Non-pigmented ciliary epithelial cell (primary cell): ENCODE measurements at places on chromosomes 7 and 10.
A peak's percentile ranks its signal among the peaks of the same experiment; 100 is the strongest.

- no peak for DNase-seq
Measured at GRCh38 chr10:50556237-50557120, 67.3 kb downstream of the SGMS1 start.

- DNase-seq, result no peak
Measured at GRCh38 chr7:134328900-134329299, 12.2 kb upstream of the SLC35B4 start.

DNA sequence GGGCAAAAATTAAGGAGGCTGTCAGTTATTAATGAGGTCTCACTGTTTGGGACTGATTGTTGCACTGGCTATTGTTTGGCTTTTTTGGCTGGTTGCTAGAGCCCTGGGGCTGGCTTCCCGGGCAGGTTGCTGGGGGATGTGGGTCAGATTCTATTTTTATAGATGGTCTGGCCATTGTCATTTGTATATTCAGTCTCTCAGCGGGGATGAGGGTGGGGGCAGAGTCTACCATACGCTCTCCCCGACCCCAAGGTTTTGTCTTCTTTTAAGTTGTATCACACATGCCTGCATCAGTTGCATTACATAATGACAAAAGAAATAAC lies 84.3 kb upstream of the GRB10 start:
- DNase-seq, result no peak

DNA sequence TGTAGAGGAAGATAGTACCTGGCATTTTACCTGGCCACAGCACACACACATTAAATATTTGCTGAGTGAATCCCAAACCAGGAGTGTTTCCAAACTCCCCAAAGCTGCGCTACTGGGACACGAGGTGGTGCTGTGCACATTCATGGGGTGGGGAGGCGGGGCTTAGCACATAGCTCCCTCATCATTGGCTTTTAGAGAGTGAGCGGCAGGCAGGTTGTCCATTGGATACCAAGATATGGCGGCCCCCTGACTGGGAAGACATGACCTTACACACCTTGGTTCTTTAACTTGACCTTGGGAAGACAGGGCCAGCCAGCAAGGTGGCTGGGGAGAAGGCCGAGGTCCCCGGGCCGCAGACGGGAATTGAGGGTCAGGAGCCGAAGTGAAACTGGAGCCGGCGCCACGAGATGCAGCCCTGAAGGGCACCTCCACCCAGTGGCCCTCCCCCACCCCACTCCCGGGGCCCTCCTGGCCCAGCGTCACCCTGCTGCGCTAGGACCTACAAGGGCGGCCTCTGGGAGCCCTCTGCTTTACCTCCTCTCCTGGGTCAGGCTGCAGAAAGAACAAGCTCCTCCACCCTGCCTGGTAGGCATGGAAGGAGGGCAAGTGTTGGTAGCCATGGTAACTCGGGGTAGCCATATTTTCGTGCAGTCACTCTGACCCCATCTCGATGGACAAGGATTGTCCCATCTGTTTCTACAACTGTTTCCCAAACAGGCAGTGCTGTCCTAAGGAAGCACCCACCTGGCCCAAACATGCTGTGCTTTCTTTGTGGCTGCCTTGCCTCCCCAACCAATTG lies 24.0 kb downstream of the TMEM176A start:
- DNase-seq, result no peak

DNA sequence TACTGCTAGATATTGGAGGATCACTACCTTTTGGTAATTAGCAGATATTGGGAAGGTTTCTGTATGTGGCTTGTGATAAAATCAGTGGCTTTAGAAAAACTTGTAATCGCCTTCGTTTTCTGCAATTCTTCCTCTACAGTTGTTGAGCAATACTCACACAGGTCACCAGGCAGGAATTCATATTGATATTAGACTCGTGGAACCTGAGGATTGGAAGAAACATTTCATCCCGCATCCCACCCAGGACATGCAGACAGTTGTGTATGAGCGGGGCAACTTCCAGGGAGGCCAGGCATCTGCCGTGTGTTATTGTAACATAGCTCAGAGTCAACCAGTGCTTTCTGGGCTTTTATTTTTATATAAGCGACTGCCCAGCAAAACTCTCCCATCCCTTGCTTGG lies 821.3 kb downstream of the LRMDA start:
- no peak for DNase-seq

DNA sequence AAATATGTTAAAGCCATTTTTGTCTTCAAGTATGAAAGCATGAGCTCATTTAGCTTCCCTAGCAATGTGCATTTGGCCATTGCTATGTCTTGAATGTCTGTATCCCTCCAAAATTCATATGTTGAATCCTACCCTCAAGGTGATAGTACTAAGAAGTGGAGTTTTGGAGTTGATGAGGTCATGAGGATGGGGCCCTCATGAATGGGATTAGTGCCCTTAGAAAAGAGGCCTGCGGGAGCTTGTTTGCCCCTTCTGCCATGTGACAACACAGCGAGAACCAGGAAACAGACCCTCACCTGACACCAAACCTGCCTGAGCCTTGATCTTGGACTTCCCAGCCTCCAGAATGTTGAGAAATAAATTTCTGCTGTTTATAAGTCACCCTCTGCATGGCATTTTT lies 61.3 kb upstream of the UCN3 start:
- DNase-seq, result no peak

- no peak for DNase-seq
Measured at GRCh38 chr10:114053946-114054345, 10.3 kb downstream of the ADRB1 start.

DNA sequence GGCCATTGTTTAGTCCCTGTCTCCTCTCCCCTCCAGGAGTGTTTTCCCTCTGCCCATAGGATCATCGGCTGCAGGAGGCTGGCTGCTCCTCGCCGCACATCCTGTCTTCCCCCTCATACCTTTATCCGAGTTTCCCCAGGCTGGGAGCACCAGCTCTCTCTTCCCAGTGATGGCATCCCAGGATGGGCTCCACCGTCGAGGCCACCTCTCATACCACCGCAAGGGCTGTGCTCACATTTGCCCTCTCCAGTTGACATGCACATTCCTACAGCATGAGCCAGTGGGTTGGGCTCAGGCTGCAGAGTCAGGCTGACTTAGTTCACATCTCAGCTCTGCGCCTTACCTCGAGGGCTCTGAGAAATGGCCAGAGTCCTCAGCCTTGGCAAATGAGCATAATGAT lies 12.1 kb downstream of the HKDC1 start:
- DNase-seq, result peak; percentile 52

GRCh38 chr10:29033311-29033940 lies 255.4 kb upstream of the LYZL1 start:
- DNase-seq, result no peak

GRCh38 chr10:102581981-102582580 lies 62.2 kb upstream of the TRIM8 start:
- no peak for DNase-seq

GRCh38 chr7:27139334-27140125 lies 4.0 kb downstream of the HOXA5 start:
- no peak for DNase-seq

- no peak for DNase-seq
Measured at GRCh38 chr7:18902892-18903291, 214.5 kb downstream of the TWIST1 start.

DNA sequence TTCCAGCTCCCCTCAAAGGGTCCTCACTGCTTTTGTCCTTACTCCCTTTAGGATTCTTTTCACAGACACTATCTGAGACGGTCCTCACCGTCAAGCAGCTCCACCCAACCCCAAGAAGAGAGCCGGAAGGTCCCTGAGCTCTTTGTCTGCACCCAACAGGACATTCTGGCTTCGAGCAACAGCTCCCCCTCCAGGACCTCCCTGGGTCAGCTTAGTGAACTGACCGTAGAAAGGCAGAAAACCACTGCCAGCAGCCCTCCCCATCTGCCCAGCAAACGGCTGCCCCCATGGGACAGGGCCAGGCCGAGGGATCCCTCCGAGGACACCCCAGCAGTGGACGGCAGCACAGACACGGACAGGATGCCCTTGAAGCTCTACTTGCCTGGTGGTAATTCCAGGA lies 19.9 kb downstream of the MINDY4 start:
- DNase-seq, result no peak

- DNase-seq, result peak; percentile 57
Measured at GRCh38 chr7:22726345-22726906, 574 bp upstream of the IL6 start.

GRCh38 chr10:127310923-127311322 lies 114.5 kb upstream of the INSYN2A start:
- no peak for DNase-seq

DNA sequence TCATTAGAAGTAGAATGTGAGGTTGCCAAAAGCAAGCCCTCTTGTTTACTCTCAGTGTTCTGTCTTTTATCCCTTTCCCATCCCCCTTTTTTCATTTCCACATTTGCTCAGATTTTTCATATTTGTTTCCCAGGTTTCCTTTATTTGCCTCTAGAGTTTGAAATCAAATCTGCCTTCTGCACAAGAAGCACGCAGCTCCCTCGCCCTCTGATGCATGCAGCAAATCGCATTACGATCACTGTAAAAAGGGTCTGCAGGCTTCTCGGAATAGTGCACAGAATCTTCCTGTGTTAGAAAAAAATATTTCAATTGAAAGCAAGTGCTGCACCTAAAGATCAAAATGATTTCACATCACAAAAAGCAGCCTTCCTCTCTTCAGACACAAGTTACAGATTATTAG lies 129.0 kb downstream of the GPAM start:
- DNase-seq, result no peak

GRCh38 chr10:34596351-34596750 lies 218.7 kb downstream of the PARD3 start:
- DNase-seq, result no peak

GRCh38 chr10:60417901-60418300 lies 28.2 kb upstream of the ANK3 start:
- no peak for DNase-seq

DNA sequence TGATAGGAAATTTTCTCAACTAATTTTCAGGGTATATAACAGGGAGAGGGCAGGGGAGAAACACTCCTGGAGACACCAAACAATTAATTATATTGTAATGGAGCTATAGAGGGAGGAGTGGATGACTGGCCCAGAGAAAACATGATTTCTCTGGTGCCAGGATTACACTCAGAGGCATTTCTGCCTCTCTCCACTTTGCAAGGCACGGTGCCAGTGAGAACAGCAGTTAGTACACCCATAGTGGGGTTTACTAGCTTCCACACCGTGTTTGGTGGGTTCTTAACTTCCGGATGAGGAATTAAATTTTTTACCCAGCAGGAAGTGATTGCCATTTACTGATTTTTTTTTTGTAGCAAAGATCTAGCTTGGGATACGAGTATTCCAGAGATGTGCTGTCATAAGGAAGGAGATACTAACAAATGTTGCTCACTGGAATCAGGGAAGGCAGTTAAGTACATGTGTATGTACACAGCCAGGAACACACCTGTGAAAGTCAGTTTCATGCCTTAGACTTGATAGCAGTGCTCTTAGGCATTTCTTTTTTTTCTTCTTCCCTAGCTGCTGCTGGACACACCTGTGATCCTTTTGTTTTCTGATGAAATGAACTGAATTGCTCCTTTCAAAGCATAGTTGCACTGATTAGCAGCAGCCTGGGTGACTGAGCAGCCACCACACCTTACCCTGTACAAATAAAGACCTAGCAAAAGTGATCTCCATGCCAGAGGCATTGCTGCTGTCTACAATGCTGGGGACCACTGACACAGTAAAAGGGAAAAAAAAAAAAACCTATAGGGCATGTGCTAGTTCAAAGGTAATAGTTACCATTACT lies 58.1 kb downstream of the POLL start:
- DNase-seq, result no peak

GRCh38 chr7:30886608-30887011 lies 25.0 kb upstream of the AQP1 start:
- DNase-seq, result no peak

- DNase-seq, result no peak
Measured at GRCh38 chr10:52313933-52314821, at the start of gene DKK1. DKK1 (plus strand) TSS chr10:52314281; CDS start chr10:52314435, 154 bp downstream.

DNA sequence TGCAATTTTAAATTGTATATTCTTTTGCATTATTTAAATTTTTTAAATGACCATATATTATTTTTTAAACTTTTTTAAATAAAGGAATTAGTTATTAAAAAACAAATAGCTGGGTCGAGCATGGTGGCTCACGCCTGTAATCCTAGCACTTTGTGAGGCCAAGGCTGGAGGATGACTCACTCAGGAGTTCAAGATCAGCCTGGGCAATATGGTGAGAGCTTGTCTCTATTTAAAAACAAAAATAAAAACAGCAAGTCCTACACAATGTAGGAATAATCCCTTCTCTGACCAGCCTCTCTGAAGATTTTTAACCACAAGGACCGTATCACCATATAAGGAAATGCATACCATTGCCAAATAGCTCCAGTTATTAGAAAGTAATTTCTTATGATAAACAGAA lies 19.6 kb downstream of the NOC3L start:
- DNase-seq, result no peak

DNA sequence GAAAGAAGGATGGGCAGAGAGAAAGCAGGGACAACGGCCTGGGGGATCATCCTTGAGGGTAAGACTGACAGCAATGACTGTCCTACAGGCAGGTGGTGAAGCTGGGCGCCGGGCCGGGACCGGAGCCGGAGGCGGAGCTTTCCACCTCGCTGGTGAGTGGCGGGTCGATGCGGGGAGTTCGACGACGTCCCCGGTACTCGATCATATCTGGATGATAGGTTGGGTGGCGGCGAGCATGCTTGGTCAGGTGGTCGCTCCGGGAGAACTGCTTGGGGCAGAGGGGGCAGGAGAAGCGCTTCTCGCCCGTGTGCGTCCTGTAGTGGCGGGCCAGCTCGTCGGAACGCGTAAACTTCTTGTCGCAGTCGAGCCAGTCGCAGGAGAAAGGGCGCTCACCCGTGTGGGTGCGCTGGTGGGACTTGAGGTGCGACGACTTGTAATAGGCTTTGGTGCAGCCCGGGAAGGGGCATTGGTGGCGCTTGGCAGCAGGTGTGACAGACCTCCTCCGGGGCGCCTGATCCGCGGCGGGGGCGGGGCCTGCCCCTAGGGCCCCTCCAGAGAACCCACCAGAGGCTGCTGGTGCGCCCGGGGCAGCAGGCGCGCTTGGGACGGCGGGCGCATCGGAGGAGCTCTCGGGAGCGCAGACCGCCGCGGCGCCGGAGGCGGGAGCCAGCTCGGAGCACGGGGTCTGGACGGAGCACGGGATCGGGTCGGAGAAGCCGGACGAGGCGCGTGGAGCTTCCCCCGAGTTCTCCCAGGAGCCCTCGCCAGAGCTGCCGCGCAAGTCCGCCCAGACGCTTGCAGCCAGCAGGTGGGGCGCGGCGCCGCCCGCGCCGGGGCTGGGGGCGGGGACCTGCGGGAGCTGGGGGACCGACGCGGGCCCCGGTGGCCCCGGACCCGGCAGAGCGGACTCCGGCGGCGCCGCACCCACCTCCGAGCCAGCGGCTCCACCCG lies 752 bp downstream of the KLF14 start:
- DNase-seq, result no peak

- DNase-seq, result no peak
Measured at GRCh38 chr7:141359740-141360415, 191.3 kb upstream of the AGK start.

DNA sequence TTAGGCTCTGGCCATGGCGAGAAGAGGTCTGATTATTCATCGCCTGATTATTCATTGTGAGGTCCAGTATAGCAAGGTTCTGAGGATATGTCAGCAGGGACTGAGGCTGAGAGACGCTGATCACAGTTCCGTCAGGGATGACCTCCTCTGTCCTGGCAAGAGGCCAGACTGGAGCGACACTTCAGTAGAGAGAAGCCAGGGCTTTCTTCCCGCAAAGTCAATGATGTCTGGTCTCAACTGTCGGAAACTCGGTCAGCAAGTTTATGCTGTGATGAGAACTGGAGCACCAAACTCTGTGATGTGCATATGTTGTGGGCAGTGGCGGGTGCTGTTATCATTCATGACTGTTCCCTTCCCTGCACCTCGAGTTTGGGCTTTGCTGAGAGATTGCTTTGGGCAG lies 29.0 kb upstream of the GNA12 start:
- DNase-seq, result no peak

- DNase-seq, result no peak
Measured at GRCh38 chr7:8627325-8627724, 193.9 kb downstream of the NXPH1 start.
